ENCODE measurements at places on chromosomes 7 and 10. TPM values are rescaled to one million over a fixed set of nuclear protein-coding genes. Genes with fewer than 3 reads are reported as not detected.

DNA sequence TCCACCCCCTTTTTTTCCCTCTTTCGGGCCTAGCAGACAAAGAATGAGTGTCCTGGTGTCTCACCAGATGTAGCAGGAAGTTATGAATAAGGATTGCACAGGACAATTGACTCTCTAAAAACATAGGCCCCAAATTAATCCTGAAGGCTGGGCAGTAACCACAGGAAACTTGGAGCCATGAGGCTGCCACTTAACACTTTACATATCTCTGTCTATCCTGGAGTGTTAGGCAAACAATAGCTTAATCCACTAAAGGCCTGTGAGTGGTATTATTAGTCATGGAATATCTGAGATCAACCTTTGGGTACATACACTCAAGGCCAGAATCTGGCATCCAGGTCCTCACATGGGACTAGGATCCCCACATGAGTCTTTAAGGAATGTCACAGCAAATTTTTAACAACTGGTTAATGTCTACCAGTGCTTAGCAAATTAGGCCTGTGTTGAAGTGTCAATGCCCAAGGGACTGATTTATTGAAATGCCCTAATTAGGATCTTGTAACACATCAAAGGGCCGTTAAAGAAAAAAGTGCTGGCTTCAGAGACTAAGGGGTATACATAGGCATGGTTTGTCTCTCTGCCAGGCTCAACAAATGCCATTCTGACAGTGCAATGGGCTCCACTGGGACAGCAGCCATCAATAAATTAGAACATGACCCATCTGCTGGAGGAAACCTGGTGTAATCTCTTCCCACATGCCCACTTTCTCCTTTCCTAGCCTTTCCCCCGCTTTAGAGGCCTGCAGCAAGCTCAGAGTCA, 196.7 kb upstream of the TBX20 start:
- no peak for DNase-seq

Gene SPACDR
- not detected for total RNA-seq

Gene LRRC27
- total RNA-seq = 4.0 TPM

- DNase-seq = no peak
These were observed 25.3 kb downstream of the VWDE start for GRCh38 chr7:12378389-12378788.

Gene HOXA1
- total RNA-seq = 8.2 TPM

Data from M059J (cell line).